Fibroblast of skin of left quadriceps (primary cell): ENCODE measurements at places on chromosomes 2 and 18.
A peak's percentile ranks its signal among the peaks of the same experiment; 100 is the strongest.

DNA sequence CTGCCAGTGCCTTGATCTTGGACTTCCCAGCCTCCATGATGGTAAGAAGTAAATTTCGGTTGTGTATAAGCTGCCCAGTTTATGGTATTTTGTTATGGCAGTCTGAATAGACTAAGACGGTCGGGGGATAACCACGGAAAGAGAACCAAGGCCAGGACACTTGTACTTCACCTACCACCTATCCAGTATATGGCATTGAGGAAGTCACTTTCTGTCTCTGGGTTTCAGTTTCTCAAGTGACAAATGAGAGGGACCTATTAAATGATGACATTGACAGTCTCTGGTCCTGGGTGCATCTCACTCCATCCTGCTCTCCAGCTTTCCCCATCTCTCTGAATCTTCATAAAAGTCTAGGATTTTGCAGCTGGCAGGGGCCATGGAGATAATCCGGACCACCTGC is 183.8 kb upstream of the MSH6 start:
- no peak for DNase-seq

- no peak for DNase-seq
Measured at GRCh38 chr2:102436323-102436722, 13.4 kb downstream of the IL18RAP start.

DNA sequence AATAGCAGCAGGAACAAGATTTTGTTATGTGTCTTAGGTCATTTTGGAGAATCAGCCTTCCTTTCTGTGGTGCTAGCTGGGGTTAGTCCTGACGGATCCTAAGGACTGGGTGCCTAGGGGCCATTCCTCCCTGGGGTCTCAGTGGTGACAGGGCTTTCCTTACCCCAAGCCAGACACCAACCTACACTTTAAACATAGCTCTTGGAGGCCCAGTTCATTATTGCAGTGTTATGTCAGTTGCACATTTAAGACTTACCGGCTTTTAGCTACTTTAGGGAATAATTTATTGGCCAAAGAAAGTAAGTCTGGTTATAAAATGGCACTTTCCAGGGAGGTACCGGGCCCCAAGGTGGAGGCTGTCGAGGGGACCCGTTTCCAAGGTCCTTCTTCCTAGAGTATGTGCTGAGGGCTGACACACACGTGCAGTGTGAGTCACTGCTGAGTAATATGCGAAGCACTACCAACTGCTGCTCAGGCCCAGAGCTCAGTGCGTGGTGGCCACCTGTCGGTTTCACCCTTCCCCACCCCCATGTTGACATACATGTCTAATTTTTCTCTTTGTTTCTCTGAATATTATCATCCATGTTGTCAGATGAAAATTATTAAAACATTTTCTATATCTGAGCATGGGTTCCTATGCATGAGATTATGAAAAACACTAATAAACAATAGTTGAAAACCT is 37.0 kb upstream of the GRHL1 start:
- DNase-seq: peak; percentile 26

- DNase-seq: no peak
Measured at GRCh38 chr2:168239281-168239680, 8.1 kb downstream of the STK39 start.

- DNase-seq: no peak
Measured at GRCh38 chr18:70082430-70082829, 123.1 kb downstream of the RTTN start.
